ENCODE measurements at places on chromosomes 16 and 17. TPM values are rescaled to one million over a fixed set of nuclear protein-coding genes. Genes with fewer than 3 reads are reported as not detected.

VPS9D1 gene
- total RNA-seq, result 7.3 TPM

HS3ST3A1 gene
- 0.05 TPM for total RNA-seq

CES4A gene
- total RNA-seq, result 1.7 TPM

CES1 gene
- 0.34 TPM for total RNA-seq

SLC16A13 gene
- 2.2 TPM for total RNA-seq

TP53TG3B gene
- not detected for total RNA-seq

SEPTIN12 gene
- not detected for total RNA-seq
